Glutamatergic neuron (in vitro differentiated cells): ENCODE measurements at places on chromosomes 16 and 17. TPM values are rescaled to one million over a fixed set of nuclear protein-coding genes. Genes with fewer than 3 reads are reported as not detected.

GRCh38 chr16:88339930-88340754 lies 42.6 kb upstream of the ZNF469 start:
- DNase-seq = no peak

GRCh38 chr16:68375801-68376536 lies 65.2 kb downstream of the PRMT7 start:
- no peak for DNase-seq

DNA sequence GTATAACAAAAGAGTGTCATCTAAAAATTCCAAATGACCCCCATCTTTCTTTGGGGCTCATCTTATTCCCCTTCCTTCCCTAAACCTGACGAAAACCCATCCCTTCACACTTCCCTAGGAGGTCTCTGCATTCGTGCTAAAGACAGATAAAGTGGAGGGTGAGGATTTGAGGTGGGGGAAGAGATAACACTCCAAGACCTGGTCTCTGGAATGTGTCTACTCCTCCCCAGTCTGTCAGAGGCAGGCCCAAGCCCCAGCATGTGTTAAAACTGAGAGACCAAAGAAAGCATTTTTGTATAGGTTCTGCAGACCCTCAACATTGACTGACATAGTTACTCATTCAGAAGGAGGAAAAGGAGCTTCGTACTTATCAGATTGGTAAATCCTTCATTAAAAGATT lies 11.0 kb upstream of the LHX1 start:
- no peak for DNase-seq

DNA sequence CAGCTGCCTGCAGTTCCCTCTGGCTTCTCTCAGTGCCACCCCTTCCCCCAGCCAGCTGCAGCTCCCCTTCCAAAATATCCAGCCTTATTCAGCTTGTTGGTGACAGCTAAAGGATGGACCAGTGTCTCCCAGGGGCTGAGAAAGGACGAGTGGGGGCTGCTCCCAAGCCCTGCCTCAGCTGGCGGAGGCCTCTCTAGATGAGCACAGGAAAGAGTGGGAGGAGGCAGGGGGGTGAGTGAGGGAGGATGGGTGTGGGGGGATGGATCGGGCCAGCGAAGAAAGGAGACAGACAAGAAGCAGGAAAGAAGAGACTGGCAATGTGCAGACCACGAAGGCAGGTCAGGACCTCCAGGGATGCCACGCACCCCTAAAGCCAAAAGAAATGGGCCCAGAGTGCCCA lies 17.5 kb downstream of the PIPOX start:
- no peak for DNase-seq

Gene MAP2K6
- 28.3 TPM for total RNA-seq
